Cardiac septum (tissue), 1 donor: ENCODE measurements at places on chromosomes 1 and 21.

- no peak for DNase-seq
These were observed 99.1 kb downstream of the PTBP2 start for GRCh38 chr1:96820671-96821070.

DNA sequence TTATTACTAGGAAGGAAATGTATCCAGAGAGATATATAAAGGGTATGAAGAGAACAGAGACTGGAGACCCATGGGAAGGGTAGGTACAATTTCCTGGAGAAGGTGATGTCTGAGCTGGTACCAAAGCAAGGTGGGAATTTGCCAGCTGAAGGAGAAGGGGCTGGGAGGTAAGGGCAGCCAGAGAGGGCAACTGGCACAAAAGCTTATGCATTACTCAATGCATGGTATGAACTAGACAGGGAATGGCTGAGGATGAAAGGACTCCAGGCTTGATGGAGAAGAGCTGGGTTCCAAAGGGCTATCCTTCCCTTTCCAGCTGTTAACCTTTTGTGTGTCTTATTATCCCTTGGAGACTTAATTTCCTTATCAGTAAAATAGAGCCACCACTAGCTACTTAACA lies 113.6 kb upstream of the GADD45A start:
- no peak for DNase-seq

DNA sequence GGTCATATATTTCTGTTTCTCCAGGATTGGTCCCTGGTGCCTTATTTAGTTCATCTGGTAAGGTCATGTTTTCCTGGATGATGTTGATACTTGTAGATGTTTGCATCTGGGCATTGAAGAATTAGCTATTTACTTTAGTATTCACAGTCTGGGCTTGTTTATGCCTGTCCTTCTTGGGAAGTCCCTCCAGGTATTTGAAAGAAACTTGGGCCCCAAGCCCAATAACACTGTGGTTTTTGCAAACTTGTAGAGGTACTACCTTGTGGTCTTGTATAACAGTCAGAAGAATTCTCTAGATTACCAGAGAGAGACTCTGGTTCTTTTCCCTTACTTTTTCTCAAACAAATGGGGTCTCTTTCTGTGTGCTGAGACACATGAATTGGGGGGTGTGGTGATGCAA lies 251.4 kb upstream of the B3GALT2 start:
- DNase-seq: no peak

GRCh38 chr1:56494306-56494705 lies 85.1 kb downstream of the PLPP3 start:
- no peak for DNase-seq

DNA sequence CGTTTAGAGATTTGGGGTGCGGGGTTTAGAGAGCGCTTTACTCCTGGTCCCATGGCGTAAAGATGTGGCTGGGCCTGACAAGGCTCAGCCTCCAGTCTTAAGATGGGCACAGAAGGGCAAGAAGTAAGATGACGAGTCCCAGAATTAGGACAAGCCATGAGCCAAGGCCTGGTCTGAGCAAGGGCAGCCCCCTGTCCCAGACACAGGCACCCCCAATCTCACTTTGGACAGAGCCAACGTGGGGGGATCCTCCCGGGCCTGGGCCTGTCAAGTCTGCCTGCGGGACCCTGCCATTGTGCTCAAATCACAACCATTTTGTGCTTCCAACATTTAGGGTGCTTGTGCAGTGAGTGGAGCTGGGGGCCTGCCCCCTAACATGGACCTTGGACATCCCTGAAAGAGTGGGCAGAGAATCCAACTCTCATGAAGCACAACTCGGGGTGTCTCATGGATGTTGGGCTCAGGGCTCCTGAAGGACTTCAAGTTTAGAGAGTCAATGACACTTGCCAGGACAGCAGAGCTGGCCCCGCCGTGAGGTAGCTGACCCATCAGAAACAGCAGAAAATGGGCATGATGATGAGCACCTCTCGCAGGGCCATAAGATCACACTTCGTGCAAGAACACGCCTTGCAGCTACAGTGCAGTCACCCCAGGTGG lies 52.6 kb downstream of the KIF21B start:
- no peak for DNase-seq

GRCh38 chr1:204885790-204886189 lies 15.1 kb downstream of the NFASC start:
- no peak for DNase-seq

DNA sequence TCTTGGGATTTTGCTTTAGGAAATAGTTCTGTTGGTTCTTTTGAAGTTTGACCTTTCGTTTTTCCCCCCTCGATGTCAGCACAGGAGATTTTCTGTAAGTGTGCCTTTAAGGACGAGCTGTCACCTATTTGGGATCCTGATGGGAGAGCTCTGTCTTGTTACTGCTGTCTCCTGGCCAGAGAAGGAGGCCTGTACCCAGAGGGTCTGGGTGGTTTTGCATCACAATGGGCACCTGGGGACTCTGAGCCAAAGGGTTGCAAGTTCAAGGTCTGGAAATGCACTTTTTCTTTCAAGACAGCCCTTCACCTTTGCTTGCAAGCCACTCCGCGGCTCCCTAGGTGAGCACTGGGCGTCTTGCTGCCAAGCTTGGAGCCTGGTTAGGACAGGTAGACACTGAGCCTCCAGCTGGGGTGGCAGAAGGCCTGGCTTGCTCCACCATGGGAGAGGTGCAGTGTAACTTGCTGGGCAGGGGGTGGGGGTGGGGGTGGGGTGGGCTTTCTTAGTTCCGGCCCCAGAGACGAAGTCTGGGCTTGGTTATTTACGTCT lies 2.9 kb downstream of the AJAP1 start:
- DNase-seq: no peak

DNA sequence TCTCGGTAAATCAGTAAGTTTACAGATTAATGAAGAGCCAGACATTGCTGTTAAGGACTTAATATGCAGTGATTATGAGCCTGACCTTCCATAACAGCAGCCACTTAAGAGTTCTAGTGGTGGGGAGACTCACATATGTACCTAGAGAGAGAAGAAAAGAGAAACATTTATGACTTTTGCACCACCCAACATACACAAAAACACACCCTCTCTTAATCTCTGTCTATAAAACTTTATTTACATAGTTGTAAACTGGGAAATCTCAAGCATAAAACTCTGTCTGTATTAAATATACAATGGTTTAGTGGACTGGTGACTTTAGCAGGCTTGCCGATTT lies 347.4 kb upstream of the ADGRL2 start:
- no peak for DNase-seq

- no peak for DNase-seq
These were observed 2.7 kb downstream of the CLIC6 start for GRCh38 chr21:34671462-34671861.

DNA sequence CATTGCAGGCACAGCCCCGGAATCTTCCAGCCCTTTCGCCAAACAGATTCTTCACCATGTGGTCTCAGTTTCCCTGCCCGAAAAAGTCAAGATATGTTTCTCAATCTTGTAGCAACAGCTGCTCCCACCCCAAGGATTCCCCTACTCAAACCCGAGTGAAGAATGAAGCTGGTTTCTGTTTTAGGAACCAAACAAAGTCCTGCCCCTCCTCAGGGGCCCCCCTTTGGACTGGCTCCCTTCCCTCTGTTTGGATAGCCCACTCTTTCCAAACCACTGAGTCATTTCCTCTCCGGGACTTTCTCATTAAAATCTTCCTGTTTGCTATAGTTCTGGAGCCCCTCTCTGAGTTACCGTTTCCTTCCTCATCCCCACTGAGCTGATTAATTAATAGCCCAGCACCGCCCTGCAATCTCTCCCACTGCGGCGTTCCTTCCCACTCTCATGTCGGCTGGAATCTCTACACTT lies 100.9 kb downstream of the TSEN15 start:
- DNase-seq: no peak

- DNase-seq: peak; percentile 50
These were observed 33.7 kb downstream of the L1TD1 start for GRCh38 chr1:62228136-62228882.

DNA sequence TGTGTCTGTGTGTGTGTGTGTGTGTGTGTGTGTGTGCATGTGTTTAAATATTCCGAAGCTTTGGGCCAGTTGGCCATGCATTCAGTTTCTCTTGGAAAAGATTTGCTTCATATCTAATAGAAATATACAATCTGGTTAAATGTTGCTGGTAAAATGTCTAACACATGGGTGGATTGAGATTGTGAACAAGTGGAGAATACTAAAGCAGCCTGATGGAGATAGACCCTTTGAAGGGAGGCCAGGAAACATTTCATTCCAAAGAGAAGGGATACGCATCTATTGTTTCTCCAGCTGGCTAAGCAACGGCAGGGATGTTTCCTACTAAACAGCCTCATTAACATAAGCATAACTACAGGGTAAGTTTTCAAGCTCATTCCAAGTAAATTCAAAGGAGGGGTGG lies 257.5 kb upstream of the PTBP2 start:
- DNase-seq: no peak

GRCh38 chr1:67194209-67194863 lies 28.1 kb downstream of the IL23R start:
- no peak for DNase-seq
